ENCODE measurements at places on chromosomes 4 and X. TPM values are rescaled to one million over a fixed set of nuclear protein-coding genes. Genes with fewer than 3 reads are reported as not detected.

The SPANXA1 gene
- total RNA-seq, result not detected

The PCDH7 gene
- total RNA-seq, result 14.5 TPM

The GAGE12J gene
- not detected for total RNA-seq

The POU3F4 gene
- total RNA-seq, result not detected

The CASK gene
- 16.8 TPM for total RNA-seq

The GPC3 gene
- total RNA-seq, result 6.7 TPM

The FHIP1A gene
- total RNA-seq, result 16.0 TPM

The SPANXB1 gene
- total RNA-seq, result not detected

The ERAS gene
- not detected for total RNA-seq

The TLR6 gene
- 3.3 TPM for total RNA-seq

The LEF1 gene
- total RNA-seq, result 1.0 TPM

The NXF2 gene
- not detected for total RNA-seq

The CT83 gene
- not detected for total RNA-seq

All from right cardiac atrium (tissue), 5 donors.